ENCODE measurements at places on chromosomes 13 and 19. TPM values are rescaled to one million over a fixed set of nuclear protein-coding genes. Genes with fewer than 3 reads are reported as not detected.

The USP12 gene
- total RNA-seq = 79.5 TPM

The MATK gene
- 2.9 TPM for total RNA-seq

The IL11 gene
- 0.33 TPM for total RNA-seq

The PTGIR gene
- 8.0 TPM for total RNA-seq

The NLRP7 gene
- not detected for total RNA-seq

The FCAR gene
- total RNA-seq = not detected

The CRLF1 gene
- total RNA-seq = 53.0 TPM

The PGLYRP2 gene
- total RNA-seq = not detected

GRCh38 chr13:102055090-102055779, 346.6 kb downstream of the FGF14 start:
- no peaks in the 10 kb centered on the region for H3K27me3 ChIP-seq
- no peak for DNase-seq
- no peak overlapping the region for H3K4me3 ChIP-seq
- no peaks in the 10 kb centered on the region for H3K36me3 ChIP-seq
- no peaks in the 10 kb centered on the region for H3K4me1 ChIP-seq

DNA sequence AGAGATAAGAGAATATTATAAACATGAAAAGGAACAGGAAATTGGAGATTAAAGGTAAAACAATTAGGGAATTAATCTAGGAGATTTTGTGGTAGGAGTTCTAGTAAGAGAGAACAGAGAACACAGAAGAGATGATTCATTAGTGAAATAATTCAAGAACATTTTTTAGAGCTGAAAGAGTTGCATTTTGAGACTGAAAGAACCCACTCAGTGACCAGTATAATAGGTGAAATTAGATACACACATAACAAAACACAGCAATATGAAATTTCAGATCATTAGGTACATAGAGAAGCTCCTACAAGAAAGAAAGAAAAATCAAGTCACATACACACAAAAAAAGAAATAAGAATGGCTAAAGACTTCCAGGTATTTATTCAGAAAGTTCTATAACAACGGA, 144.0 kb downstream of the CYSLTR2 start:
- no peaks in the 10 kb centered on the region for H3K27me3 ChIP-seq
- no peak overlapping the region for H3K27ac ChIP-seq
- no peak for DNase-seq
- H3K4me3 ChIP-seq = no peak overlapping the region

DNA sequence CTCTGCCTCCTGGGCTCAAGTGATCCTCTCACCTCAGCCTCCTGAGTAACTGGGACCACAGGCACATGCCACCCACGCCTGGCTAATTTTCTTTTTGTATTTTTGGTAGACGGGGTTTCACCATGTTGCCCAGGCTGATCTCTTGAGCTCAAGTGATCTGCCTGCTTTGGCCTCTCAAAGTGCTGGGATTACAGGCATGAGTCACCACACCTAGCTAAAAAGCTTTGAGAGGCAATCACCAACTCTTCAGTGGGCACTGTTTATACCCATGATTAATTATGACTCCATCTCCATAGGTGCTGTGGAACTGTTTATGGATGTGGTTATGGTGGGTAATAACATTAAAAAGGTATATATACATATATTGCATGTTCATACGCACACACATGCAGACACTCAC, 7.5 kb upstream of the RBM26 start:
- H3K4me3 ChIP-seq = no peak overlapping the region
- no peaks in the 10 kb centered on the region for H3K36me3 ChIP-seq
- no peaks in the 10 kb centered on the region for H3K4me1 ChIP-seq
- no peak overlapping the region for H3K27ac ChIP-seq
- no peak for DNase-seq

- H3K27me3 ChIP-seq = no peaks in the 10 kb centered on the region
- peak; percentile 86 for DNase-seq
- H3K36me3 ChIP-seq = no peaks in the 10 kb centered on the region
- no peak overlapping the region for H3K4me3 ChIP-seq
- H3K27ac ChIP-seq = no peak overlapping the region
- peaks cover 3% of the 10 kb centered on the region for H3K4me1 ChIP-seq
Observed at GRCh38 chr13:32829676-32830335, 186.4 kb upstream of the KL start.

GRCh38 chr13:37381502-37381901, 217.1 kb downstream of the POSTN start:
- H3K27me3 ChIP-seq = no peaks in the 10 kb centered on the region
- no peaks in the 10 kb centered on the region for H3K4me1 ChIP-seq
- DNase-seq = no peak
- no peak overlapping the region for H3K27ac ChIP-seq

GRCh38 chr19:38284422-38284821, 19.6 kb upstream of the C19orf33 start:
- DNase-seq = no peak
- no peaks in the 10 kb centered on the region for H3K4me1 ChIP-seq
- H3K27ac ChIP-seq = no peak overlapping the region

GRCh38 chr19:4449639-4450028, 8.0 kb downstream of the UBXN6 start:
- peaks cover 2% of the 10 kb centered on the region for H3K4me1 ChIP-seq
- H3K27ac ChIP-seq = peak overlapping the region; percentile 82
- no peak overlapping the region for H3K4me3 ChIP-seq
- DNase-seq = no peak

- H3K4me1 ChIP-seq = no peaks in the 10 kb centered on the region
- H3K27ac ChIP-seq = no peak overlapping the region
- no peak overlapping the region for H3K4me3 ChIP-seq
- H3K27me3 ChIP-seq = no peaks in the 10 kb centered on the region
Observed at GRCh38 chr13:63690672-63691071, 2275.0 kb upstream of the PCDH20 start.

- H3K27me3 ChIP-seq = no peaks in the 10 kb centered on the region
- no peak for DNase-seq
- H3K4me1 ChIP-seq = no peaks in the 10 kb centered on the region
- H3K27ac ChIP-seq = no peak overlapping the region
- no peak overlapping the region for H3K4me3 ChIP-seq
Observed at GRCh38 chr13:100138859-100139491, 50.1 kb downstream of the PCCA start.

DNA sequence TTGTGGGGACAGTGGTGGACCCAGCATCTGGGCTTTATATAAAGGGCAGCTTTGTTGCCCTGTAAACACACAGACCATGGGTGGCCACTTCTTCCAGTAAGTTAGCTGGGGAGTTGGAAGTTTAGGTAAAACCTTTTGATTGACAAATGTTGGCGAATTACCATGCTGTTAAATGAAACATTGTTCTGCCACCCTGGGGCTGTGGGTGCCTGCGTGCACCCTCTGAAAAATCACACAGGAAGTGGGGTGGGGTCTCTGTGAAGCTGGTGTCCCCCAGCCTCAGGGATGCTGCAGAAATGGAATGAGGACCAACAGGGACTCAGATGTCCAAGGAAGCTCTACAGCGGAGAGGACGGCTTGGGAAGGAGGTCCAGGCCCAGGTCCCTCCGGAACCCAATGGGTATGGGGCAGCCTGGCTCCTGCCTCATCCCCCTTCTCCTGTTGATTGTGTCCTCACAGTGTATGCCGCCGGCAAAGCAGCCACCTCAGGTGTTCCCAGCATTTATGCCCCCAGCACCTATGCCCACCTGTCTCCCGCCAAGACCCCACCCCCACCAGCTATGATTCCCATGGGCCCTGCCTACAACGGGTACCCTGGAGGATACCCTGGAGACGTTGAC, 2.8 kb upstream of the USF2 start:
- no peaks in the 10 kb centered on the region for H3K27me3 ChIP-seq
- H3K4me1 ChIP-seq = peaks cover 44% of the 10 kb centered on the region
- H3K27ac ChIP-seq = peak overlapping the region; percentile 97
- no peak overlapping the region for H3K4me3 ChIP-seq

DNA sequence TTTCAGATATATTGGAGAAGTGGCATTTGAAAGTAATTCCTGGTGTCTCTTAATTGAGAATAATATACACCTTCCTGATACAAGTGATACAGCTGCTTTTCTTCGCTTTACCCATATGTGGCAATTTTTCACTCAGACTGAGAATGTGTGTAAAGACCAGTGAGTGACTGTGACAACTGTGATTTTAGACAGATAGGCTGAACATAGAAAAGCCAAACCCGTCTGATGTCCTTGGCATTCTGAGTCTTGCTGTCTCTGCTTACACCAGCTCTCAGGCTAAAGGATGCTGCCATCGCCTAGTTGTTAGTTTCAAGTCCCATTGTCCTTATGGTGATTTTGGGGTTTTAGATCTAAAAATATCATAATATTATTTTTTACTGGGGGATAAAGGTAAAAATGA, 492.6 kb downstream of the RFC3 start:
- H3K27ac ChIP-seq = no peak overlapping the region
- H3K4me1 ChIP-seq = no peaks in the 10 kb centered on the region
- no peak overlapping the region for H3K4me3 ChIP-seq
- H3K36me3 ChIP-seq = no peaks in the 10 kb centered on the region
- no peaks in the 10 kb centered on the region for H3K27me3 ChIP-seq

GRCh38 chr19:42282819-42283187, 13.8 kb downstream of the CIC start:
- H3K36me3 ChIP-seq = peaks cover 11% of the 10 kb centered on the region
- H3K4me3 ChIP-seq = peak overlapping the region; percentile 68
- H3K27me3 ChIP-seq = no peaks in the 10 kb centered on the region
- peaks cover 79% of the 10 kb centered on the region for H3K4me1 ChIP-seq
- H3K27ac ChIP-seq = peak overlapping the region; percentile 98
- no peak for DNase-seq

DNA sequence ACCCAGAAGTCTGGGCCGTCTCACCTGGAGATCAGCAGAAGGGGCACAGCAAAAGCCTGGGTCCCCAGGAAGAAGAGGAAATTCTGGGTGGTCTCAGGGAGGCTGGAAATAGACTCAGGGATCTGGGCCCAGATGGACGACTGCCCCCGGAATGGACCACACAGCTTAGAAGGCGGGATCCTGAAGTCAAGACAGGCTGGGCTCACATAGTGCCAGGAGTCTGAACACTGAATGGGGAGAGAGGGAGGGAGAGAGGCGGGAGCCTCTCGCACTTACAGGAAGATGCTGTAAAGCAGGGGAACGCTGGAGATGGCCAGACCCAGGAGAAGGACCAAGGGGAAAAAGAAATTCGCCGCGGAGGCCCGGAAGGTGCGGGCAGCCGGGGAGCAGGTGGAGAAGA, 1.3 kb upstream of the LENG1 start:
- DNase-seq = no peak
- peak overlapping the region; percentile 93 for H3K27ac ChIP-seq
- H3K27me3 ChIP-seq = peaks cover 15% of the 10 kb centered on the region
- peaks cover 22% of the 10 kb centered on the region for H3K36me3 ChIP-seq
- peak overlapping the region; percentile 65 for H3K4me3 ChIP-seq

GRCh38 chr19:42098781-42099180, 22.8 kb downstream of the ZNF574 start:
- peaks cover 6% of the 10 kb centered on the region for H3K4me1 ChIP-seq
- no peak overlapping the region for H3K27ac ChIP-seq
- no peak overlapping the region for H3K4me3 ChIP-seq
- H3K27me3 ChIP-seq = peaks cover 3% of the 10 kb centered on the region

DNA sequence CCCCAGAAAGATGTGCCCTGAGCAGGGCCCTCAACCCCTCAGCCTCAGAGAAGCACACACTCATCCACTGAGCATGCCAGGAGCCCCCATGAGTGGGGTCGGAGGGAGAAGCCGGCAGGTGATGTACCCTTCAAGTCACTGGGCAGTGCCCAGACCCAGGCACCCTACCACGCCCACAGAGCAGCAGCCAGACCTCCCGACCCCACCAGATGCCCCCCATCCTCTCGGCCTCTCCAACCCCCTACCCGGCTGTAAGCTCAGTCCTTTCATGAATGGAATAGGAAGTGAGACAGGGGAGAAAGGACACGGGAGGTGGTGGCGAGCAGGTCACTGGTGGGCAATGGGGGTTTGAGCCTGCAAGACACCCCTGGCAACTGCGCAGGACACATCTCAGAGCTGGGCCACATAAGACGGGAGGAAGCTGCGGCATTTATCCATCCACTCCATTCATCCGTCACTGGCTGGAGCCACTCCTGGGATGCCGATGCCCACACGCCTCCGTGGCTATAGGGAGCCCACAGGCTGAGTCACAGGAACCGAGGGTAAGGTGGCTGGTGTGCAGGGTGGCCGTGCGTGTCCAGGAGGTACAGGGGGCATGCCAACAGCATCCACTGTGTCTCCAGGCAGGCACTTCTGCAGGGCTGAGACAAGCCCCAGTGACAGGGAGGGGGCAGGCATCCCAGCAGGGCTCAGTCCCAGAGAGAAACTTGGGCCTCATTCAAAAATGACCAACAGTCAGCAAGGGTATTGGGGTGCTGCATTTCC, 23.8 kb upstream of the VSTM2B start:
- H3K36me3 ChIP-seq = no peaks in the 10 kb centered on the region
- DNase-seq = no peak
- H3K4me3 ChIP-seq = no peak overlapping the region
- no peaks in the 10 kb centered on the region for H3K4me1 ChIP-seq
- no peaks in the 10 kb centered on the region for H3K27me3 ChIP-seq
- no peak overlapping the region for H3K27ac ChIP-seq

- no peaks in the 10 kb centered on the region for H3K27me3 ChIP-seq
- H3K27ac ChIP-seq = no peak overlapping the region
- H3K36me3 ChIP-seq = no peaks in the 10 kb centered on the region
- no peak overlapping the region for H3K4me3 ChIP-seq
Observed at GRCh38 chr19:17526922-17527321, 15.5 kb downstream of the PGLS start.

GRCh38 chr13:97194479-97194878, 27.7 kb upstream of the MBNL2 start:
- DNase-seq = no peak
- no peak overlapping the region for H3K4me3 ChIP-seq
- no peaks in the 10 kb centered on the region for H3K36me3 ChIP-seq
- no peaks in the 10 kb centered on the region for H3K27me3 ChIP-seq

DNA sequence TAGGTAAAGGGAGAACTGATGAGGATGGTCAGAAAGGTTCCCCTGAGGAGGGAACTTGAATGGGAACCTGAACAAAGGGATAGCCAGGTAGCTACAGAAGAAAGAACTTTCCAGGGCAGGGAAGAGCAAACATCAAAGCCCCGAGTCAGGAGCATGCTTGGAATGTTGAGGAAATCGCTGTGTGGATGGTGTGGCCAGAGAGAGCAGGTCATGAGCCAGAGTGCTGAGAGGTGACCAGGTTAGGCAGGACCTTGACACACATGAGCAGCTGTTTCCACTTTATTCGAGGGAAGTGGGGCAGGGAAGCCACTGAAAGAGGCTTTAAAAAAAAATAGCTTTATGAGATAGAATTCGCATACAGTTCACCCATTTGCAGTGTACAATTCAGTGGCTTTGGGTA, 4.4 kb downstream of the RAB8A start:
- no peaks in the 10 kb centered on the region for H3K27me3 ChIP-seq
- no peak for DNase-seq
- no peak overlapping the region for H3K4me3 ChIP-seq
- peaks cover 31% of the 10 kb centered on the region for H3K36me3 ChIP-seq
- H3K4me1 ChIP-seq = peaks cover 49% of the 10 kb centered on the region
- no peak overlapping the region for H3K27ac ChIP-seq
